ENCODE measurements at places on chromosomes 5 and 9.

DNA sequence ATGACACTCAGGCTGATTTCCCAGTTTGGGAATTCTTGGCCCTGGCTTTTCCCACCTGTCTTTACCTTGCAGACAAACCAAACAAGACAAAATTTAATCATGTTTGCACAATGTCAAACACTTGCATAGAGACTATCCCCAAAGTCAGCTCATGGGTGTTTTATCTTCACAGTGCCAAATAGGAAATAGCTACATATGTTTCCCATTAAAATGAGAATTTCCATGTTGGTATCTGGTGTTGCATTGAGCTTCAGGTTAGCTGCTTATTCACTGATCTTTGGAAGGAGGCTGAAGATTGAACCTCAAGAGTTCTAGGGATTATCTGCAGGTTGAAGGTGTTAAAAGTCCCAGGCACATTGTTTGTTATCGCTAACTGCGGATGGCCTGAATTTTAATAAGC is 19.5 kb downstream of the MAP1B start:
- DNase-seq: no peak

DNA sequence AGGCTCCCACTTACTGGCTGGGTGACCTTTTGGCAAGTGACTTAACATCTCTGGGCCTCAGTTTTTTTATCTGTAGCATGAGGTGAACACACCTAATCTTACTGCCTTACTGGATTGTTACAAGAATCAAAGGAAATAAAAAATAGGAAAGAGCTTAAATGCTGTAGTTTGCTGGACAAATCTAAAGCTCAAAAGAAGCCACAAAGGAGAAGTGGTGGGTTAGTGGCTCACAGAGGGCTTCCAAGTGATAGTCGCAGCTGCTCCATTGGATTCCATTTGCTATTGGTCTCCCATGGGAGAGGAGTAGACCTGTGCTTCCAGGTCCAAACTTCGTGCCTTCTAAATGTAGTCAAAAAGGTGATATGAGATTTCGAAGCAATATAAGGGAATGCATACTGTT is 123.6 kb downstream of the SEMA6A start:
- no peak for DNase-seq

DNA sequence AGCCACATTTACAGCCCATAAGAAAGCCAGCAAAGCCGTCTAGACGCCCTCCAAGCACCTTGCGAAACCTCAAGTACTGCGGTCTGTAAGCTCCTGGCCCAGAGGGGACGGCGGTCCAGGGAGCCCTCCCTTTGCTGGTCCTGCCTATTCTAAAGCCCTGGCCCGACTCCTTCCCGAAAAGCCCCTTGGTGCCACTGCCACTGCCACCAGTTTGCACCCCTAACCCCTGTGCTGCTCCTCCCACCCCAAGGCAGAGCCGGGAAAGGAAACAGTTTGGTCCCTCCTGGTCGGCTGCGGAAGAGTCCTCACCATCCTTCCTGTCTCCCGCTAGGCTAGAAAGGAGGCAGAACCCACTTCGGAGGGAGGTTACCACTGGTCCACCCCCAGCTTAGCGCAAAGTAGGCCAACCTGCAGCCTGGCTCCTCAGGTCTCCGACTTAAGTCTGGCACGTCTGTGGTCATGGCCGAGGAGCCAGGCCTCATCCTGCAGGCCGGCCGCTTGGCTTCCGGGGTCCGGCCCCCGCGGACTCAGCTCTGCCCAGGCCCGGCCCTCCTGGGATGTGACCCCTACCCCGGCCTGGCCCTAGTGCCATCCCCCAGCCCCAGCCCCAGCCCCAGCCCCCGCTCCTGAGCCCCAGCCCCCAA is 916 bp downstream of the TOR1A start:
- peak; percentile 49 for DNase-seq

DNA sequence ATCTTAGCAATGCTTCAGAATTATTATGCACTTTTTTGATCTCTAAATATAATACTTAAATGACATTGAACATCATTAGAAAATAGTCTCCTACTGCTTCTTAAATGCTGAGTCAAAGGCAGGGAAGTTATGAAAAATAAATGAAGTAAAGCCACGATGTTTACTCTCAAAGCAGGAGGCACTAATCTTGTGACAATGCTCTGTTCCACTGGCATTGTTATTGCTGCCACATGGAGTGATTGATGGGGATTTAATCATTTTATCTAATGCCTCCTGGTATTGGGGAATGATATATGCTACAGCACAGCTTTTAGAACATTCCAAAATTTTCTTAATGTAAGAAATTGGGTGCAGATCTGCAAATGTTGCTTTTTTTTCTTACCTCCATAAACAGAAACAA is 1655.4 kb upstream of the NUDT12 start:
- DNase-seq: no peak

DNA sequence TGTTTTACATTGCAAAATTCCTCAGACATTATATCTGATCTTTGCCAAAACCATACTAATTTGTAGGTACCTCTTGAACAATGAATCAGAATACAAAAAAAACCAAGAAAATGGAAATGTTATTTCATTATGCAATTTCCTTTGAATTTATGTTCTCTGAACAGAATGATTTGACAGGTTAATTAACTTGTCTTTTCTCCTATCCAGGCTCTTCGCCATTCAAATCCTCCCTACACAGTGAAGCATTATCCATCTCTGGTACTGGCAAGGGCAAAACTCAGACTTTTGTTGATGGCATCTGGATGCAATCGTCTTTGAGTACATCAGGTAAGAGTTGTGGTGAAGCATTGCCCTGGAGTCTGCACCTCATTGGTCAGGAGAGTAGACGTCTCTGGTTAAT is 655.7 kb upstream of the ITGA1 start:
- DNase-seq: no peak

GRCh38 chr5:3596857-3597166 is 1.2 kb downstream of the IRX1 start:
- DNase-seq: no peak

DNA sequence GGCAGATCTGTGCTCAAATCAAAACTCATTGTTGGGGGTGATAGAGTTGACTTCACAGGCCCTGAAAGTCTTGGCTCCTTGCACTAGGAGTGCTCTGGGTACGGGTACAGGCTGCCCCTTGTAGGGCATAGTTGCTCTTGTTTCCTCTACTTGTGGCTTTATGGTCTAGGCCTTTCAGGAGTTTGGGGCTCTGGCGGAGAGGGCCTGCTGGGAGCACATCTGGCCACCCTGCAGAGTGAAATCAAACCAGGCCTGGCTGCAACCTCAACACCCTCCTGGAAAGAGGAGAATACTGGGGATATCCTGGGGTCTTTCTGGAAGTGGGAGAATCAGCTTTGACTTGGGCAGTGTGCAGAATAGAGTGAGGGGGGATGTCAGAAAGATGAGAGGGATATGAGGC is 1.5 kb downstream of the TGFBI start:
- no peak for DNase-seq

GRCh38 chr9:34125681-34126206 is 754 bp downstream of the DCAF12 start:
- no peak for DNase-seq

GRCh38 chr5:111227801-111228200 is 3.6 kb downstream of the CAMK4 start:
- peak; percentile 16 for DNase-seq

GRCh38 chr9:82543726-82544125 is 519.2 kb downstream of the RASEF start:
- DNase-seq: no peak

DNA sequence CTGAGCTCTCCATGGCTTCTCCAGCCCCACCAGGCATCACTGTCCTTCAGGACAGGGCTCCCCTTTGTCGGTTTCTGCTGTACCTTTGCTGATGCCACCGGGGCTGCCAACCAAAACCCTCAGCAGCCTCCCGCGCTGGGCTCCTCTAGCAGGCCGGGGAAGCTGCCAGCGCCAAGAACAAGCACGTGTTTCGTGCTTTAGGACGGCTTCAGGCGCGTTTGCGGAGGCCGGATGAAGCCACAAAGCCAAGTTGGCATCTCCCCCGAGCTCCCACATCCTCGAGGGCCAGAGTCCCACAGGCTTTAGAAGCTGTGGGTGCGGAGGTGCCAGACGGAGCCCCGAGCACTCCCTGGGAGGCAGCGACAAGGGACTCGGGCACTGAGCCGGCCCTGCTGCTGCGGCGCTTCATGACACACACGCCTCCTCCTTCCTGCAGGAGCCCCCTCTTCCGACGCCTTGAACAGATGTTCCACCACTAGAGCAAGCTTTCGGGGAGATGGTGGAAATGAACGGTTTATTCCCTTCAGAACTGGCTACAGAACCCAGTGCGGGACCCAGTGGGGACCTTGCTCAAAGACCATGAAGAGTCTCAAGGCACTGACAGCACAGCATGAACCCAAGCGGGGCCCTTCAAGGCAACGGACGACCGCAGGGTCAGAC is 36.7 kb downstream of the SARDH start:
- peak; percentile 67 for DNase-seq

DNA sequence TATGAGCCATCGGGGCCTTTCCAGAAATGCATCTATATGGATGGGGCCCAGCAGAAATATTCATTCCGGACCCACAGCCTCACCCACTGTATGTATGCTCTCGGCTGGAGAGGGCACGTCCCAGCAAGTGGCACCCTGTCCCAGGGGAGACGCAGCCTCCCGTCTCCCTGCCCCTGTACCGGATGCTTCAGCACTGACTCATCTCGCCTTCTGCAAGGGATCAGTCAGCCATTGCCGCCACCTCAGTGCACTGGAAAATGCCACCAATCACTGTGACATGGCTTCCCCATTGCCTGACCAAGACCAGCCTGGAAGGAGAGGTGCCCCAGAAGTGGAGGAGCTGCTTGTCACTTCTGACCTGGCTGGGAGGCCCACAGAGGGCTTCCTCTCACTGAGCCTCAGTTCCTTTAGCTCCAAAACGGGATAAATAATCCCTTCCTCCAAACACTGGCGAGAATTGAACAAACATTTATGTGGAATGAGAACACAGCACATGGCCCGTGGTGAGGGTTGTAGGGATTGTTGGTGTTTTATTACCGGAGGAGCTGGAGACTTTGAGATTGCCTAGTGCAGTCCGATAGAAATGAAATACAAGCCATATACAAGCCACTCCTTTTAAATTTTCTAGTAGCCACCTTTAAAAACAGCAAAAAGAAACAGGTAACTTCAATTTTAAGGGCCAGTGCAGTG is 43.9 kb upstream of the ORM1 start:
- DNase-seq: no peak

GRCh38 chr5:113989278-113989912 is 372.5 kb upstream of the KCNN2 start:
- no peak for DNase-seq

DNA sequence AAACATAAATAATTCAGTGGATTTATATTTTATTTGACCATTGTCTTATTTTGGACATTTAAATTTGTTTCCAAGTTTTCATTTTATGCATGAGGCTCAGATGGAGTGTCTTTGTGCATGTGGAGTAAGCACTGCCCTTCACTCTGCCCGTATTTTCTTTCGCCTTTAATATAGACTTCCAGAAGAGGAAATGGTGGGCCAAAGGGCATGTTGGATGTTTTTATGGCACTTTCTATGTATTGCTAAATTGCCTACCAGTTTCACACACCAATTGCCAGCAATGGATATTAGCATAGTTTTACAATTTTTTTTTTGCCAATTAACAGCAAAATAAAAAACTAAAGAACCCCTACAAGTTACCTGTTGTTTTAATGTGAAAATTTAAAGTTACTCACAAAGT is 38.4 kb downstream of the ZSWIM6 start:
- no peak for DNase-seq

- no peak for DNase-seq
Measured at GRCh38 chr5:111618623-111619271, 106.4 kb upstream of the STARD4 start.

DNA sequence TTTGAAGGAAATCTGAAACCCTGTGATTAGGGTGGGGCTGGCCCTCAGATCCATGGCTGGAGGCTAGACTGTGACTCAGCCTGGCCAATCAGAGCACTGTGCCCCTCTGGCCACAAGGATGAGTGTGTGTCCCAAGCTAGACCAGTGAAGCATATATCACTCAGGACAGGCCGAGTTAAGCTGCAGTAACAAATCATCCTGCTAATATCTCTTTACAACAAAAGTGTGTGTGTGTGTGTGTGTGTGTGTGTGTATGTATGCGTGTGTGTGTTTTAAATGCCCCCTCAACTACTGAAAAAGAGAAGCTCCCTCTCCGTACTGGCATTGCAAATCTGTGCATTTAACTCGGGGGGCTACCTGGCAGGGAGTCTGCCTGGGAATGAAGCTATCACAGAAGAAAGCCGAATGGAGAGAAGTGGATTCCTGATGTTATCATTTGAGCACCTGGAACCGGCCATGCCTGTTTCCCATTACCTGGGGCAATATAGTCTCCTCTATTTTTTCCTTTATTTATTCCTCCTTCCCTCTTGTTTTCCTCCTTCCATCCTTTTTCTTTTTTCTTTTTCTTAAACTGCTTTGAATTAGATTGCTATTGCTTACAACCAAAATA is 25.6 kb downstream of the STC2 start:
- DNase-seq: no peak

- DNase-seq: no peak
Measured at GRCh38 chr9:274406-274805, 59.7 kb downstream of the DOCK8 start.

- no peak for DNase-seq
Measured at GRCh38 chr5:141940695-141941271, 17.1 kb downstream of the DELE1 start.

GRCh38 chr9:137310189-137311052 is 8.3 kb upstream of the NRARP start:
- DNase-seq: no peak

DNA sequence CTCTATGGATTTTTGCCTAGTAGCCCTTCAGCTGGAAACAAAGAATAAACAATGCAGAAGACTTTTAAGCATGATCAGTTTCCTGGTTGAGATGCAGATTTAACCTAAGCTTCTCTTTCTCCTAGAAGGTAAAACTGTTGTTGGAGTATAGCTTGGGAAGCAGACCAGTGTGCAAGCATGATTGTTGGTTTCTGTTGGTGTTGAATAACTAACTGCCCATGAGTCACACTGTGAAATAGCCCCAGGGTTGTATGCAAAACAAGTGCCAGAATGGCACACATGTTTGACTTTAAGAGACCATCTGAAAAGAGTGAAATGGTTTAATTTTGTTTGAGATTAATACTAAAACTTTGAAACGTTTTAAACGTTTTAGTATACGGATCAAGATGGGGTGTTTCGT is 227.1 kb downstream of the ARHGEF28 start:
- no peak for DNase-seq

- no peak for DNase-seq
Measured at GRCh38 chr5:67831048-67831447, 384.5 kb upstream of the PIK3R1 start.
